ENCODE measurements at places on chromosomes 11 and 22.

GRCh38 chr22:19936513-19936912 lies 5.1 kb upstream of the COMT start:
- no peak for DNase-seq

- no peak for DNase-seq
Observed at GRCh38 chr11:20037396-20038153, 122.7 kb downstream of the DBX1 start.

DNA sequence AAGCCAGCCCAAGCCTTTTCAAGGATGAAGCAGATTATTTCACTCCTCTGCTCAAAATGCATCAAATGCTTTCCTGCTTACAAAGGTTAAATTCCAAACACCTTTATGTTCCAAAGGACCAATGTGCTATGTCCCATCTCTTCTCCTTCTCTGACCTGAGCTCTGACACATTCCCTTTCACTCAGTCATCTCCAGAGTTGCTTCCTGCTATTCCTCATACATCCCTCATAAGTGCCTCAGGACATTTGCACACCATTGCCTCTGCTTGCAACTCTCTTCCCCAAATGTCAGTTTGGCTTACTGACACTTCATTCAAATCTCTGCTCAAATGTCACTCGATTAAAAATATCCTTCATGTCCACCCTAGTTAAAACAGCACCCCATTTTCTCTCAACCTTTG lies 53.3 kb upstream of the BMAL1 start:
- no peak for DNase-seq

GRCh38 chr11:76705826-76706225 lies 35.3 kb upstream of the LRRC32 start:
- DNase-seq = no peak

- DNase-seq = no peak
Observed at GRCh38 chr11:134101282-134101681, 32.4 kb downstream of the JAM3 start.

Data from NAMALWA (cell line).